ENCODE measurements at places on chromosomes 5 and 9. TPM values are rescaled to one million over a fixed set of nuclear protein-coding genes. Genes with fewer than 3 reads are reported as not detected.

DNA sequence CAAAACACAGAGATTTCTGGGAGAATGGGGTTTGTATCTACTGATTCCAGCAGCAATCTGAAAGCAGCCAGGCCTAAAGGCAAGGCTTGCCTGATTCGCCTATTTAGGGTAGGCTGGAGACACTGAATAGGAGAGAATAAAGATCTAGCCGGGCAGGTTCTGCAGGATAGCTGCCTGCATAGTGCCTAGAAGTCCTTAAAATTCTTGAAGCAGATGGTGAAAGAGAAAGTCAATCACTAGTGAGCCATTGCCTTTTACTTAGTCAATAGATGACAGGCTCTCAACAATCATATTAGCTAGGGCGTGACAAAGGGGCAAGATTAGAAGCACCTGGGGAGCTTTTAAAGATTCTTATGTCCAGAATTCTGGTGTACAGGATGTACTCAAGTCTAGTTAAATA, 522.7 kb downstream of the HTR1A start:
- no peak for DNase-seq

GRCh38 chr9:134284273-134284672, 42.0 kb upstream of the RXRA start:
- DNase-seq = no peak

GRCh38 chr5:40557501-40557900, 122.2 kb upstream of the PTGER4 start:
- no peak for DNase-seq

- no peak for DNase-seq
Observed at GRCh38 chr9:107938801-107939386, 449.3 kb upstream of the KLF4 start.

GRCh38 chr5:5421149-5421960, 1.1 kb upstream of the ICE1 start:
- DNase-seq = peak; percentile 17

- no peak for DNase-seq
Observed at GRCh38 chr5:61771062-61771461, 439.0 kb downstream of the ZSWIM6 start.

DNA sequence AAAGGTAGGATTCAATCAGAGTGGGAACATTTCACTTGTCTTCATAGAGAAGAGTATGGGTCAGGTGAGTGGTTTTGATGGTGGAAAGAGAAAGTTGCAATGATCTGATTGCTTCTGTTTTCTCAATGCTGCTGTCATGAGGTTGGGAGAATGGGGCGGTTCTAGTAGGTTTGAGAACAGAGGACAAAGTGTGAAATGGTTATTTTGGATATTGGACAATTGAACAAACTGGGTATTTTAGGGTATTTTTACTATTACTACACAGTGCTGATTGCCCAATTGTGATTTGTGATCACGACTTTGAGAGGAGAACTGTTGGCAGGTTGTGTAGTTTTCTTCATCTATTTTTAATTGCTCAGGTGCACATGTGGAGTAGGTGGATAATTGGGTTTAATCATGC, 60.2 kb downstream of the COMMD10 start:
- no peak for DNase-seq

GRCh38 chr5:158320178-158320674, 461.3 kb upstream of the CLINT1 start:
- no peak for DNase-seq

GRCh38 chr9:110912419-110913291, 125.6 kb downstream of the LPAR1 start:
- no peak for DNase-seq

DNA sequence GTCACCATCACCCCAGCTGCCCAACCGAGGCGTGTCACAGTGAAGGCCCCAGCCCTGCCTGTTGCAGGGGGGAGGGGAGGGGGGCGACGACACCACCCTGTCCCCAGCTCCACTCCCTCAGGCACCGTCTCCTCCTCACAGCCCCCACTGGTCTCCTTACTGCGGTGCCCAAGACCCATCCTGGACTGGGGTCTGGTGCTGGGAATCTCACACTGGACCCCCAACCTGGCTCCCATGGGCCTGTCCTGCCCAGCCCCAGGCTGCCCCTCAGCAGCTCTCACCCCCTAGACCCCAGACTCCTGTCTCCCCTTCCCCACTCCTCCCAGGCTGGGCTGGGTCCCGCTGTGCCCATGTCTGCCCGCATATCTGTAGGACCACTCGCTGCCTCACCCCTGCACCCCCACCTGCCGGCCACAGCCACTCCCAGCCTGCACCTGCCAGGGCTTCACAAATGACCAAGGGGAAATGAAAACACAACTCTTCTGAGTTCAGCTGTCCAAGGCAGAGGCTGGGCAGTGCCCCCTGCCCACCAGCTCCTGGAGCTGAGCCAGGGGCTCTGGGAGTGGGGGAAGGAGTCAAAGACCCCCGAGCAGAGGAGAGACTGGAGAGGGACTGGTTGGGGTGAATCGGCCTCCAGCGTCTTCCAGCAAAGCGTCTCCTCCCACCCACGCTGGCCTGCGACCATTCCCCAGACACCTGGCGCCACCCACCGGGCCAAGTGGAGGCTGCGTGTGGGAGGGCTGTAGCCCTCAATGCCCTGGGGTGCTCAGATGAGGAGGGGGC, 32.6 kb upstream of the EGFL7 start:
- peak; percentile 41 for DNase-seq

- DNase-seq = no peak
Observed at GRCh38 chr5:111117136-111117535, 25.0 kb downstream of the WDR36 start.

DNA sequence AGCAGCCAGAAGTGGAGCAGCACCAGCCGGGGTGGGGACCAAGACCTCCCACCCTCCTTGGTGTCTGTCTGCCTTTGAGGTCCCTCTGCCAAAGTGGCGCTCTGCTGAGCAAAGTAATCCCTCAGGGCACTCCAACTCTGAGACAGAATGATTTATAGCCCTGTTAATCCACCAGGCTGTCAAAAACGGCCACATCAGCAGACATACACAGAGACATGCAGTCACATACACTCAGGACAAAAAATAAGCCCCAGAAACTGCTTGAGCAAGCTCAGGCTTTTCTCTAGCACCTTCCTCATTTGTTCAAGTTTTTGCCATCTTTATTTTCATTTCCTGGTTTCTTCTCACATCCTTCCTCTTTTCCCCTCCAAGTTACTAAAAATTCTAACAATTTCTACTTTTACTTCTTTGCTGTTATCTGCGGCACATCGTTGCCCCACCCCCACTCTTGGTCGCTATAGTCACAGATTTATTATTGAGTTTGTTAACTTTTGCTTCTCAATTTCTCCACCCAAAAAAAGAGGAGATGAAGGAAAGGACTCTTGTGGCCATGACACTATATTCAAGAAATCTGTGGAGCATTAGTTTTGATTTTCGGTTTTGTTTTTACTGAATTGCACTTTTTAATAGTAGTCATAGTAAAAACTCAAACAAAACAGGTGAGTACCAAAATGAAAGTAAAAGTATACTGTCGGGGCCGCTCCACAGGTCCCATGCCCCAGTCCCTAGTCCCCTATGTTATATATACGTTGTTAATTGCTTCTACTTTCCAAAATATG, 17.4 kb upstream of the ADRB2 start:
- DNase-seq = peak; percentile 21

- no peak for DNase-seq
Observed at GRCh38 chr5:141834331-141834730, 43.9 kb downstream of the PCDH1 start.

GRCh38 chr5:78720997-78721396, 72.4 kb upstream of the LHFPL2 start:
- no peak for DNase-seq

- DNase-seq = no peak
Observed at GRCh38 chr9:33289936-33290246, 425 bp upstream of the NFX1 start.

DNA sequence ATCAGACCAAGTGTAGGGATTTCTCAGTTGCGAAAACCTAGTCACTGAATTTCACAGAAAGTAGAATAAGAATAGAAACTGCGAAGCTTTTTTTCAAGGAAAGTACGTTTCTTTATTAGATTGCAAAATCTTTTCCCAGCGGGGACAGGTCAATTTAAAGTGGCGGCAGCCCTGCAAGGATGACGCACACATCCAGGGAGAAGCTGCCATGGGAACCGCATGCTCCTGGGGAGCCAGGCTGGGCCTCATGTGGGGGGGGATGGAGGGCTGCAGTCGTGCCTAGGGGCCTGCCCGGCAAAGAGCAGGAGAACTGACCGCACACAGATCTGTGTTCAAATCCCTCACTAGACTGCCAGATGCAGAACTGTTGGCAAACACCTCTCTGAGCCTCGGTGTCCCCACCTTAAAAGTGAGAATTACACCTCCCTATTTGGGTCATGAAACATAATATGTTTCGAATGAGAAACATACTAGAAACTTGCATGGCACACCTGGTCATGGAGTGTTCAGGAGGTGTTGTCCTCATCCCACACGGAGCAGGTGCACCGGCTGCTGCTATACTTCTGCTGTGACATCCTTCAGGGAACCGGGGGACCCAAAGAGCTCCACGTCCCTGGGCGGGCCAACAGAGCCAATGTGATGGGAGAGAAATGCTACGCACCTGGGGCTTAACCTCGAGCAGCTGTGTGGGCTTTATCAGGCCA, 127.8 kb upstream of the PHYKPL start:
- no peak for DNase-seq

DNA sequence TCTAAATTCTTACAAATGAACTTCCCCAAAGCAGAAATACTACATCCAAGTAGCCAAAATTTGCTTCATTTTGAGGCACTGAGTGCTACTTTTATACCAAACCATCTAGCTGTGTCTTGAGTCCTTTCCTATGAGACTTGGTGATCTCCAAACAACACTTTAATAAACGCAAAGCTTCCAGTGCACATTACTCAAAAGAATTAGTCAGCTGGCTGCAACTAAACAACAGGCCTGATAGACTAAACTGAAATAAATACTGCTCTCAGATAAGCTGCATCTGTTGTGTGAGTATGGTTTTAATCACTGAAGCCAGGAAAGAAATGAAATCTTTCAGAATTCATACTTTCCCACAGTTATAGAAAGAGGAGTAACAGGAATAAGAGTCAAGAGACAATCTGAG, 80.3 kb downstream of the VCAN start:
- DNase-seq = no peak

DNA sequence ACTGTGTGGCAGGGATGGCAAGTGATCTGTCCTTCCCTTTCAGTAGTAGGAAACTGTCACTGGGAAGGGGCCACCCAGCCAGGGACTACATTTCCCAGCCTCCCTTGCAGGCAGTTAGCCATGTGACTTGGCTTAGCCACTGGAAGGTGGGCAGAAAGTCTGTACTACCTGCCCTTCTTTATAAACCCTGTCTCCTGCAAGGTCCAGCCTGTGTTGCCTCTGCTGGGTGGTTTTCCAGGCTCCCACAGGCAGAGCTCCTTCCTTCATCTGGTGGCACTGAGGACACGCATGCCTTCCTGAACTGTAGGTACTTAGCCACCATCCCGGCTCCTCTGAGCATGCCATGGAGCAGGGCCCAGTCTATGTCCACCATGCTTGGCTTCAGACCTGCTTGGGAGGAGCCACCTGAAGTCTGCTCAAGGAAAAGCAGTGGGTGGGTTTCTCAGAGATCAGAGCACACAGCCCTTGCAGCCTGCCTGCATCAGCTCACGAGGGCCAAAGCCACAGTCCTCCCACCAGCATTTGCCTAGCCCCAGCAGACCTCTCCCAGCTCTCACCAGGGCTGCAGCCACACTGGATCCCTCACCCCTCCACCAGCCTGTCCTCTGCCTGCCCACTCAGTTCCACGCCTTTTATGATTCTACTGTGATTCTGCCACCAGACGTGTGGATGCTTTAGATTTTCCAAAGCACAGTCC, 16.7 kb upstream of the SLC25A51 start:
- no peak for DNase-seq

DNA sequence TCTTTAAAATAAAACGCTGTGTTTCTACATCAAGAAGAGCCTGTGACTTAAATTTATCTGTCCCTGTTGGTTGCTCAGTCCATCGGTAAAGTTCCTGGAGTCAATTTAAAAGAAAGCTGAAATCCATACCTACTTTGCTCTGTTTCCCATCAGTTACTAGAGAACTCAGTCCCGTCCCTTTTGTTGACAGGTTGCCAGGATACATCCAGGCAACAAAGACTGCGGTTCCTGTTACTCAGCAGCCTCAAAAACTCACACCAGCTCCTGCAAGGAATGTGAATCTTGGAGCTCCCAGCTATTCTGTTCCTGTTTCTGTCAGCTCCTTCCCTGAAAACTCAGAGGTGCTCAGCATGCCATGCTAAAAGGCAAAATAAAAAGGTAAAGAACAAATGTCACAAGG, at the start of gene ZNF474:
Gene ZNF474 (plus strand): TSS at position 241 of the 400 bp plus-strand sequence. CDS start 22,445 bp downstream, outside the sequence.
- DNase-seq = no peak

DNA sequence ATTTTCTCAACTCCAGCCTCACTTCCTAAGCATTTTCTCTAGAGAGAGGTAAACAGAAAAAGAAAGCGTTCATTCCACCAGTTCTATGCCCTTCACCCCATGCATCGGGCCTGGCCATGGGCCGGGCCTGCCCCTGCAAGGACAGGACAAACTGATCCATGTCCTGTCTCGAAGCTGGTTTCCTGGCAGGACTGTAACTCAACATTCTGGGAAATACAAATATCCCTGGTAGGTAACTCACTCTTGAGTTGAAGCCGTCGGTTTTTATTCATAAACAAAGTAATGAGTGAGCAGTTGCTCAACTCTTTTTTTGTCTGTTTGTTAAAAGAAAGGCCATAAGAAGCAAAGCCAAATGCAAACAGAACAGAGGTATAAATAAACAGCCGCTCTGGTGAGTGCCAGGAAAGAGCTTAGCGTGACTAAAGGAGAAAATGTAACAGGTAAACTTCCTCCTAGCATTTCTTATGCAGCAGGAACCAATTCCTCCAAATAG, 64.4 kb upstream of the DNAH5 start:
- DNase-seq = no peak

DNA sequence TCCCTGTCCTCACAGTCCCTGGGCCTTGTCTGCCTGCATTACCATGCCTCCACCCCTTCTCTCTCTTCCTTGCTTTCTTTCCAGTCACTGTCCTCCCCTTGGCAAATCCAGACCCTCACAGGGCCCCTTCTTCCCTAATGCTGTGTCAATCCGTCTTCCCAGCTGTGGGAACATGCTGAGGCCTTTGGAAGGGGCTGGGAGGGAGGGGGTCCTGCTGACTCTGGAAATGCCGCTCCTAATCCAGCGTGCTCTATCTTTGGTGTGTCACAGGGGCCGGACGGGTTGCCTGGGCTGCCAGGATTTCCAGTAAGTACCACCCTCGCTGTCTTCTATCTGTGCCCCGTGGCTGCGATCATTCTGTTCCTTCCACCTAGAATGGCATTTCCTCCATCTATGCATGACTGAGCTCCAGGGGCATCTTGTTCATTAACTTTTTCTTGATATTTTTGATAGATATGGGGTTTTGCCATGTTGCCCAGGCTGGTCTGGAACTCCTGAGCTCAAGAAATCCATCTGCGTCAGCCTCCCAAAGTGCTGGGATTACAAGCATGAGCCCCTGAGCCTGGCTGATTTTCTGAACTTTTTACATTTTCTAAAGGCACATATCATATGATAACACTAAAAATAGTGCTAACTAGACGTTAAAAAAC, 64.5 kb upstream of the TGFBR1 start:
- no peak for DNase-seq

GRCh38 chr9:124105266-124105665, 93.7 kb downstream of the LHX2 start:
- DNase-seq = no peak

- no peak for DNase-seq
Observed at GRCh38 chr5:1374679-1375055, 29.8 kb upstream of the CLPTM1L start.

GRCh38 chr5:135230251-135230925, 168.6 kb downstream of the MACROH2A1 start:
- DNase-seq = no peak

DIPK1B gene
- total RNA-seq = 3.4 TPM

FBP2 gene
- total RNA-seq = not detected

RHOBTB3 gene
- 0.39 TPM for total RNA-seq

PCDHGB7 gene
- 0.23 TPM for total RNA-seq

Measured in activated T-helper 2 cell treated with anti-CD3 and anti-CD28 coated beads, Interferon-gamma antibody, Interleukin-2, Interleukin-4, amounts not matched to agents 10 μg/mL and 5 μg/mL and 100 μg/mL, durations not matched to agents 14 hours and 24 hours and 36 hours (primary cell).